ENCODE measurements at places on chromosomes 7 and 10.

DNA sequence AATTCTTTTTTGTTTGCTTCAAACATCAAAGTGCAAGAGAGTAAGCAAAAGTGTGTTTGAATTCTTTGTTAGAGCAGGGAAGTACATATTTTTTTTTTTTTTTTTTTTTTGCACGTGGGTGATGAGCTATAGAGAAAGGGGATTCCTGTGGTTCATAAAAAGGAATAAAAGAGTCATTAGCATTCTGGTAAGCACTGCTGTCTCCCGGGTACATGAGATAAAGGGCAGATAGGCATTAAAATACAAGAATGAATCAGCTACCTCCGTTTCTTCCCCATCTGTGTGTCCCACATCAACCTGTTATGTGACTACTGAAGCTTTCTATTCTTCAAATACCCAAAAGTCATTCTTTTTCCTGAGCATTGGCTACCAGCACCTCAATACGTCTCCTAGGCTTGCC, 102.4 kb upstream of the SEMA3D start:
- DNase-seq, result no peak

GRCh38 chr7:6197801-6198551, 74.4 kb downstream of the CYTH3 start:
- DNase-seq, result no peak

GRCh38 chr7:133947458-133948254, 179.5 kb upstream of the LRGUK start:
- no peak for DNase-seq

DNA sequence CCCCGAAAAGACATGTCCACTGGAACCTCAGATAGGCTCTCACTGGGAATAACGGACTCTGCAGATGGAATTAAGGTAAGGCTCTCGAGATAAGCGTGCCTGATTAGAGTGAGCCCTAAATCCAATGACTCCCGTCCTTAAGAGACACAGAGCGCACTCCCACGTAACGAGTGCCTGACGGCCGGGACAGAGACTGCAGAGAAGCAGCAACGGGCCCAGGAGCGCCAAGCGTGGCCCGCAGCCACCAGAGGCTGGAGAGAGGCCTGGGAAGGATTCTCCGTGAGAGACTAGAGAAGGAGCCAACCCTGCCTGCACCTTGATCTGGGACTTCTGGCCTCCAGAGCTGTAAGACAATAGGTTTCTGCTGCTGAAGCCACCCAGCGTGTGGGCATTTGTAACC, 20.0 kb upstream of the TNRC18 start:
- DNase-seq, result no peak

- DNase-seq, result peak; percentile 26
Measured at GRCh38 chr7:5143935-5144903, 45.8 kb upstream of the WIPI2 start.

- DNase-seq, result no peak
Measured at GRCh38 chr10:69217119-69217754, 2.9 kb upstream of the HKDC1 start.

GRCh38 chr10:8908013-8908412, 853.5 kb downstream of the GATA3 start:
- DNase-seq, result no peak

DNA sequence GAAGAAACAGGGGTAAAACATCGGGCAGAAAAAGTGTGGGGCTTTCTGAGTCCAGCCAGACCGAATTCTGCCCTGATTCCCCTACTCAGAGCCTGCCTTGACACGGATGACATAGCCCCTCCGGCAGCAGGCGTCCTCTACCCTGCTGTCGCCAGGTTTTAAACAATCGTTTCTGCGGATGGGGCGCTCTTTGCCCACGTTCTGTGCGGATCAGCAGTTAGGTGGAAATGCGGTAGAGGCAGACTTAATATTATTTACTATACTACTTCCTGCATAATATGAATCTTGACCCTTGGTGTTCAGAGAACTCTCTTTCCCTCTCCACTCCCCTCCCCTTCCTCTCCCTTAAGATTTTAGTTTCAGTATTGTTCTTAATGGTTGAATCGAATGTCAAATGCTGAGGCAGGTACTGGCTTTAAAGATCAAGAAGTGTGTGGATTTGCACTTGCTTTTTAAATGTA, 2.4 kb downstream of the GATA3 start:
- DNase-seq, result no peak

- DNase-seq, result no peak
Measured at GRCh38 chr10:86007171-86007570, 359.4 kb downstream of the GRID1 start.

DNA sequence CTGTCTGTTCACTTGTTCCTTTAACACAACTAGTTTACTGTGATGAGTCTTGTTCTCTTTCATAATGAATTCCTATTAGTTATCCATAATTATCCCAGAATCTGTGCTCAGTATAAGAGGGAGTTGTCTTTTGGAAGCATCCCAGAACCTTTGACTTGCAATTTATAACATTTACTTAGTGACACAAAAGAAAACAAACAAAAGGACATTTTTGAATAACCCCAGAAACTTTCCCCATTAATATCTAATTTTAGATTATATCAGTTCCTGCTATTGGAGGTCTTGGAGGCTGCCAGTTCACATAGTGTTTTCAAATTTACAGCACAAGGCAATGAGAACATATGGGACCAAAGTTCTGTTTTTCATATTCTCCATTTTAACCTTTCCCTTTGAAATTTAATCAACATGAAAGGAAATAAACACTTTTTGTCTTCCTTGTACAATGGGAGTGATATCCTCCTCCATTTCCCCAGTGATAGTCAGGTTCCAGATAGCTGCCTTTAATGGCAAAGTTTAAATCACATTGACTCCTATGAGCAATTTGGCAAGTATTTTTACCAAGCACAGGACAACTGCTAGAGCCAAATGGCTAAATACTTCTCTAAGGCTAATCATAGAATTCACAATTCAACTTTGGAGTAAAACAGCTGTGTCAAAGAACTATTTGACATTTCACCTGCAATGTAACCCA, 37.1 kb upstream of the GNAT3 start:
- DNase-seq, result no peak

DNA sequence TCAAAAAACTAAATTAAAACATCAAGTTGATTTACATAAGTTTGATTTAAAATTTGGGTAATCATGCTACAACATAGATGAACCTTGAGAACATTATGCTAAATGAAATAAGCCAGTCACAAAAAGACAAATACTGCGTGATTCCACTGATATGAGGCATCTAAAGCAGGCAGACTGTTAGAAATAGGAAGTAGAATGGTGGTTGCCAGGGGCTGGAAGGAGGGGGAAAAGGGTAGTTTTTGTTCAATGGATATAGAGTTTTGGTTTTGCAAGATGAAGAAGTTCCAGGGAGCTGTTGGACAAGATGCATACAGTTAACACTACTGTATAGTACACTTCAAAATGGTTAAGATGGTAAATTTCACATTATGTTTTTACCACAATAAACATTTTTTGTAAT, 45.0 kb upstream of the IFRD1 start:
- DNase-seq, result no peak

Measured in GM18507 (cell line).